Brain microvascular endothelial cell (primary cell): ENCODE measurements at places on chromosomes 7 and 10.

GRCh38 chr10:26216585-26217395, at the start of gene GAD2:
GAD2 (plus strand) TSS chr10:26216774; CDS start chr10:26216810, 36 bp downstream.
- DNase-seq, result no peak

GRCh38 chr10:79488870-79489269, 23.5 kb upstream of the EIF5AL1 start:
- no peak for DNase-seq

- peak; percentile 14 for DNase-seq
These were observed 521 bp upstream of the NYAP1 start for GRCh38 chr7:100483090-100483721.

- DNase-seq, result no peak
These were observed 149.6 kb downstream of the TCF7L2 start for GRCh38 chr10:113099431-113100183.

DNA sequence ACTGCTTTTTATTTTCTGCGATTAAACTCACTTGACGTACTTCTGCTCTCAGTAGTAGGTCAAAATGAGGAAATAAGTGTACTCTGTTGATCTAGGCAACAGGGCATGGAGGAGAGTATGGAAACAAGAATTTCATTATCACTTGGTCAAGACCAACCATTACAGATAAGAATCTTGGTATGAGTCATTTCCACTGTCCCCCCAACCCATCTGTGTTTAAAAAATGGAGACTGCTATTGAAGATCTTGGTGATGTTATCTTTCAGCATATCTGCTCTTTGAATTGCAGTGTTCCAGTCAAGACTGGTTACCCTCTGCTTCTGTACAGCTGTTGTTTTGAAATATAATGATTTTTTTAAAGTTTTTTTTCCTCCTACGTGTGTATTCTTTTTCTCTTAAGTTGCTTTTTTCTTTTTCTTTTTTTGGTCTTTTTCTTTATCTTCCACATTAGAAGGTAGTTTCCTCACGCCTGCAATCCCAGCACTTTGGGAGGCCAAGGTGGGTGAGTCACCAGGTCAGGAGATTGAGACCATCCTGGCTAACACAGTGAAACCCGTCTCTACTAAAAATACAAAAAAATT, 11.7 kb downstream of the STAM start:
- DNase-seq, result peak; percentile 61

GRCh38 chr10:21194510-21194993, 297.4 kb upstream of the NEBL start:
- no peak for DNase-seq

DNA sequence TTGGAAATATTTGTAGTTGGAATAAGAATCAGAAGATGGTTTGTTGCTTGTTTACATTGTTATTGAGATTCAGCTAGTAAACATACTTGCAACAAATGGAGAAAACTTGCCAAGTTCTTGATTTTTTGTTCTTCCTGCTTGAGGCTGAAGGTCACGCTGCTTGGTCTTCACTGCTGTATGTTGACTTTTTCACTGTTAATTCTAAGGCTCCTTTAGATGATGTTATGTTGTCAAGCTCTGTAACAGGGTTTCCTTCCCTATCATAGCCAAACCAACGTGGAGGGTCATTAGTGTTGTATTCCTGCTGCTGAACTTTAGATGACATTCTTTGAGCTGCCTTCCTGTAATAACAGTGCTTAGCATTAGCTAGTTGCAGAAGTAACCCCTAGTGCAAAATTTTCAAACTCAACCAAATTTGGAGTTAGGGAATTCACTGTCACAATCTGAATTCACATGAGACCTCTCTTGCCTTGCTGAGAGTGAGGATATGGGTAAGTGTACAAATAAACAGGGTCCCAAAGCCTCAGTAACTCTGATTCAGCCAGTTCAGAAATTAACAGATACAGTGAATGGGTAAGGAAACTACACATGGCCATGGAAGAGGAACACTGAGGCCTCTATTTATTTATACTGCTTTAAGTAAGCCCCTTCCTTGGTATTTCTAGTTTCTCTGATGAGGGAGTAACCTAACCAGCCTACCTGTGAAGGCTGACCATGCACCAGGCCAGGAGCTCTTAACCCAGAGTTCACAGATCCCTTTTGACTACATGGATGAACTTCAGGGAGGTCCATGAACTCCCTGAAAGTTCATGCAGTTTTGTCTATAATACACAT, 64.6 kb downstream of the FAM185A start:
- no peak for DNase-seq

- no peak for DNase-seq
These were observed at the start of gene CHRM2 for GRCh38 chr7:136868496-136869000. CHRM2 (plus strand) TSS chr7:136868652; CDS start chr7:137014866, 146,214 bp downstream.

GRCh38 chr7:134514106-134514505, 13.3 kb upstream of the AKR1B10 start:
- no peak for DNase-seq

GRCh38 chr7:20913853-20914252, 127.2 kb upstream of the SP8 start:
- no peak for DNase-seq

- DNase-seq, result no peak
These were observed 12.4 kb downstream of the PCLO start for GRCh38 chr7:83150310-83150709.
